Activated naive CD4-positive, alpha-beta T cell treated with anti-CD3 and anti-CD28 coated beads, Interleukin-2, amount 50 U/mL, for 72 hours (primary cell): ENCODE measurements at places on chromosomes 1 and 21.

GRCh38 chr1:225544924-225545323, 108.0 kb downstream of the ENAH start:
- DNase-seq = no peak

- DNase-seq = no peak
Observed at GRCh38 chr1:221858818-221859611, 117.1 kb upstream of the DUSP10 start.

DNA sequence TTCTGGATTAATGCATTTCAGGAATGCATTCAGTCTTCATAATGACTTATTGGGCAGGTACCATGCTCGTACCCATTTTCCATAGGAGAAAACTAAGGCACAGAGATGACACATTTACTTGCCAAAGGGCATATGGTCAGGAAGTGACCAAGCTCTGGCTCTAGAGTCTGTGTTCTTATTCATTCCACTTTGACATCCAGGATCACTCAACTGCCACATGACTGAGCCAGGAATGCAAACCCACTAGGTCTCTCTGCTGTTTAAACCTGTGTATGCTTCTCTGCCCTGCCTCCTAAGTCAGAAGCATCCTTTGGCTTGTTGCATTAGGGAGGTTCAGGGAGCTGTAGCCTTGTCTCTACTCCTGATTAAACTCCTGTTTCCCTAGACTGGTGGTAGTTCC, 7.5 kb downstream of the KAZN start:
- no peak for DNase-seq

DNA sequence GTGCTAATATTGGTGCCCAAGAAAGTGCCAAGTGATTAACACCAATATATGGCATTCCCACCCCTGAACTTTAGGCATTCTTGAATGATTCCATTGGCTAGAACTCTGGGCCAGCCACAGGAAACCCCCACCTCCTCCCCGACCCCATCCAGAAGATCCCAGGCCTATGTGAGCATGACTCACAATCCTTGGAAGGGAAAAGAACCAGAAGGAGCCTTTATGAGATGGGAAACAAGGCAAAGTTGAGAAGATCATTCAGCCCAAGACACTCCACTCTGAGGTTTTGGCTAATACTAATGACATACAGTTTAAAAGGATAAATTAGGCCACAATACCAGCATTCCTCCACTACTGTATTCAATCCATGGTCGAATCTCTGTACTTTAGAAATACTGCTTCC, 21.8 kb downstream of the ELK4 start:
- no peak for DNase-seq

DNA sequence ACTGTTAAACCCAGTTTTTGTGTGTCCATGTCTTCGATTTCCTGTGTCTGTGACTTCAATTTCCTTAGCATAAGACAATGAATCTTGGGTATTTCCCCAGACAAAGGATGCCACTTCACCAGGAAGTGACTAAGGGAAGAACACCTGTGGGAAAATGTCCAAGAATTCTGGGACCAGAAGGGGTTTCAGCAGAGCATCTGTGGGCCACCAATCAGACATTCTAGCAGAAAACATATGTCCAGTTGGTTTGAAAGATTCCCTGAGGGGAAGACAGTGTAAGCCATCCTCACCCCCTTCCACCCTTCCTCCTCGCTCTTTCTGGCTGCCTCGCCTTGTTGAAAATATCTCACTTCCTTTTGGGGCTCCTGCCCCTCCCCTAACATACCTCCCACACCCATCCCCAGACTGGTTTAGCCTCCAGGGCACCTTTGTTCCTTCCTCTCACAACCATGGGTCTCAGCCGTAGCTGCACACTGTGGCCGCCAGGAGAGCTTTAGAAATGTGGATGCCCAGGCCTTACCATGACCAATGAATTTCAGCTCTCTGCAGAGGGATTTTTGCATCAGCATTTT, 25.5 kb upstream of the IFNAR1 start:
- peak; percentile 42 for DNase-seq

GRCh38 chr1:165355139-165355976, 1.2 kb downstream of the LMX1A start:
- DNase-seq = peak; percentile 9

- DNase-seq = no peak
Observed at GRCh38 chr1:53401813-53402745, 57.1 kb upstream of the DMRTB1 start.

DNA sequence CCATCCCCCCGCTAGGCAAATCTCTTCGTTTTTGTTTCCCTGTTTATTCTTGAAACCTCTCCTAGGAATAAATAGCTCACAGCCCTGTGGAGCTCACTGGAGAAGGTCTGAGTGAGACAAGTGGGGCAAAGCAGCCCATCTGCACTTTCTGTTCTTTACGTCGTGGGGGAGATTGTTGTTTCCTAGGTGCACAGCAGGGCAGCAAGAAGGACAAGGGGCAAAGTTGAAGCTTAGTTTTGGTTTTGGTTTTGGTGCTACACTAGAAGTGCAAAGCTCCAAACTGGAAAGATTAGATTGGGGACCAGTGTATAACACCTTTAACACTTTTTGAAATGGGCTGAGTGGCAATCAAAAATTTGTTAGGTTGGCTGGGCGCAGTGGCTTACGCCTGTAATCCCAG, 76.6 kb downstream of the GPR88 start:
- DNase-seq = no peak

DNA sequence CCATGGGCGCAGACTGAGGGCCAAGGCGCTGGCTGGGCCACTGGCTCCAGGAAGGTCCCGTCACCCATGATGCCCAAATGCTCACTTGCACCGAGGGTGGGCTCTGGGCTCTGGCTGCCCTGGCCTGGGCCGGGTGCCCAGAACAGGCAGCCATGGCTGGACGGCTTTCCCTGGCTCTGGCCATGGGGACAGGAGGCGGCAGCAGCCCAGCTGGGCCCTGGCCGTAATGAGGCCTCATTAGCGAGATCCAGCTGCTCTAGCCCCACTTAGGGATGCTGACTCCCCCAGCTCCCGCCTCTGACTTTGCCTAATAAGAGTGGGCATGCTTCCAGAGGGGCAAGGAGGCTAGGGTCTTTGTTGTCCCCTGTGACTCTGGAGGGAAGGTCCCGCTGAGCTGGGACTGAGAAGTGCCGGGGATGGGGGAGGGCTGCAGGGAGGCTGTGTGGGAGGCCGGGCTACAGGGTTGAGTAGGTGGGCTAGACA, 11.8 kb downstream of the SLC6A9 start:
- no peak for DNase-seq

GRCh38 chr1:83796409-83796808, 202.5 kb downstream of the TTLL7 start:
- DNase-seq = no peak

GRCh38 chr1:23401313-23401712, 23.2 kb downstream of the TCEA3 start:
- no peak for DNase-seq

DNA sequence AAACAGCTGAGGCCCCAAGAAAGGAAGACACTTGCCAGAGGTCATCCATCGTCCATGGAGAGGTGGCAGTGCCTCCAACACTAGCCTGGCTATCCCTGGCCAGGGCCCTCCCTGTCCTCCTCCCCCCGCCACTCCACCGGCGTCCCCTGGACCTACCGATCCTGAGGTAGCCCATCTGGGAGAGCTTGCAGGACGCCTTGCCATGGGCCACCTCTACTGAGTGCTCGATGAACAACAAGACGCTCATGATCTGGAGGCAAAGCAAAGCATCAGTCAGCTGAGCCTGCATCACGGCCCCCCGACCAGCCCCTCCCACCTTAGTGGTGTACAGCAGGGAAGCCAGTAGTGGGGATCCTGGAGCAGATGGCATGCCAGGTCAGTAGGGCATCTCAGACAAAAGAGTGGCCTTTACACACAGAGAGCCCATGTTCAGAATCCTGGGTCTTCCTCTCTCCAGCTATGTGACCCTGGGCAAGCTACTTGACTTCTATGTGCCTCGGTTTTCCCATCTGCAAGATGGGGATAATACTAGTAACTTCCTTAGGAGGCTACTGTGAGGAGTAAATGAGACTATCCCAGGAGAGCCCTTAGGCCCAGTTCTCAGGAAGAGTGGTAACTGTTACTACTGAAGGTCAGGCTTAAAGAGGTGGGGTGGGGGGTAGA, 15.1 kb downstream of the LAPTM5 start:
- no peak for DNase-seq

DNA sequence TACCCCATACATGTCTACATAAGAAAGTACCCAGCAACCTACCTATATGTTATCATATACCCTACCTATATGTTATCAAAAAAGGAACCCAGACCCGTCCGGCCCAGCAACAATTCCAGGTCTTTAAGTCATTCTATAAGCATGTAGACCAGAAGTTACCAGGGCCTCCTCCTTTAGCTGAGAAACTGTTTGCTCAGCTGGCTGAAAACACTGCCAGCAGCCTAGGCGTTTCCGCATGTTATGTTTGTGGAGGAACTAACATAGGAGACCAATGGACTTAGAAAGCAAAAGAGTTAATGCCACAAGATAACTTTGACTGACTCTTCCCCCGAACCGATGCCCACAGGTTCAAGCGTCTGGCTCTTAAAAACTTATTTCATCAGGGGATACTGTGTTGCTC, 7.1 kb upstream of the ZNF678 start:
- no peak for DNase-seq
